Neural crest cell (in vitro differentiated cells): ENCODE measurements at places on chromosomes 1 and 21.

GRCh38 chr1:10760566-10761502 lies 35.6 kb downstream of the CASZ1 start:
- no peak for DNase-seq

DNA sequence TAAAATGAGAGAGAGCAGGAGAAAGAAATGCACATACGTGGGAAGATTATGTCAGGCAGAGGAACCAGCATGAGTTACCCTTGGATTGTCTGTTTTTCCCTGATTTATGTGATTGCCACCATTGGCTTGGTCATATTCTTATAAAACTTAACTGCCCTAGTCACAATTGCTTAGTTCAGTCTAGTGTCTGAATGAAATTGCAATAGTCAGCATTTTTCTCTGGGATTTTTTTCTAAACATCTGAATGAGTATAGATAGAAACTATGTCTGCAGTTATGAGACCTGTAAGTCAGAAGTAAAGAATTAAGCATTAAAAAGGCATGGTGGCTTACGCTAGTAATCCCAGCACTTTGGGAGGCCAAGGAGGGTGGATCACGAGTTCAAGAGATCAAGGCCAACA lies 889.8 kb downstream of the PLA2G4A start:
- no peak for DNase-seq

DNA sequence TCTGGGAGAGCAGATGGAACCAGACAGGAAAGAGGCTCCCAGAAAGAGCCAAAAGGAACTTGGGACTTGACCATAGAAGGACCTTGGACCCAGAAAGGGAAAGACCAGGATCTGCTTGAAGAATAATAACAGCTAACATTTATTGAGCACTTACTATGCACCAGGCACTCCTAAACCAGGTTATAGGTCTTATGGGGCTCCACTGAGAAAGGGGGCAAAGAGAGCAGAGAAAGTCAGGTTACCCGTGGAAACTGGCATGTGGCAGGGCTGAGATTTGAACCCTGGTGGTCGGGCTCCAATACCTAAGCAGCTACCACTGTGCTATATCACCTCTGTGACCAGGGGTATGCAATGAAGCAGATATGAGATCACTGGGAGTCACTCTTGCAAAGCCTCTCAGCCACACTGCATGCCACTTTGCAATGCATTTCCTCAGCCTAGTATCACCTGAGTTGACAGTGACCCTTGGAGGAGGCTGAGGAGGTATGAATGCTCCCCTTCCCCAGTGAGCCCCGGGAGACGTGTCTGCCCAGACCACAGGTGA lies 37.8 kb downstream of the HSPG2 start:
- DNase-seq: no peak

DNA sequence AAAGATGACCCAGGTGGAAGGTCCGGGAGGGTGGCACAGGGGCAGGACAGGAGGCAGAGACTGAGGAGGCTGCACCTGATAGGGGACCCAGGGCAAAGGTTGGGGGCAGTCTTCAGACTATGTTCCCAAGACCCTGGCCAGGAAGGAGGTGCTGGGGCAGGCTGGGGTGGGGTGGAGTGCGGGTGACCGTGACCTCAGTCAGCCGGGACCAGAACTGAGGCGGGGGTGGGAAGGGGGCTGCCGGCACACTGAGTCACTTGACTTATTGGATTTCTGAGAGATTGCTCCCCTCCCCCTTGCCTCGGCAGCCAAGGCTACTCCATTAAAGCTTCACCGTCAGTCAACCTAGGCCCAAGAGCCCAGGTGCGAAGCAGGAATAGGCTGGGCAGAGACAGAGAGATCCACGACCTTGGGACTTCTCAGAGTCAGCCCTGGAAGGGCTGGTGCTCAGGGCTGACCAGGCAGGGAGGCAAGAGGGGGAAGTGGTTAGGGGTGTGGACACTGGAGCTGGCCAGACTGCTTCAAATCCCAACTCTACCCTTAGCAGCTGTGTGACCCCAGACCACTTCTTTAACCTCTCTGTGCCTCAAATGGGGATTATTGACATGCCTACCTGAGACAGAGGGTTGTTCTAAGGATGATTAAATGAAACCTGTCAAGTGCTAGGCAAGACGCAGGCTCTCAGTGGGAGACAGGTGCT lies 47.9 kb upstream of the LAPTM5 start:
- no peak for DNase-seq

- DNase-seq: no peak
Measured at GRCh38 chr1:61233121-61233660, 150.8 kb downstream of the NFIA start.

GRCh38 chr1:227298512-227299240 lies 19.6 kb downstream of the CDC42BPA start:
- no peak for DNase-seq

GRCh38 chr1:202923533-202923932 lies 3.5 kb downstream of the KLHL12 start:
- no peak for DNase-seq

DNA sequence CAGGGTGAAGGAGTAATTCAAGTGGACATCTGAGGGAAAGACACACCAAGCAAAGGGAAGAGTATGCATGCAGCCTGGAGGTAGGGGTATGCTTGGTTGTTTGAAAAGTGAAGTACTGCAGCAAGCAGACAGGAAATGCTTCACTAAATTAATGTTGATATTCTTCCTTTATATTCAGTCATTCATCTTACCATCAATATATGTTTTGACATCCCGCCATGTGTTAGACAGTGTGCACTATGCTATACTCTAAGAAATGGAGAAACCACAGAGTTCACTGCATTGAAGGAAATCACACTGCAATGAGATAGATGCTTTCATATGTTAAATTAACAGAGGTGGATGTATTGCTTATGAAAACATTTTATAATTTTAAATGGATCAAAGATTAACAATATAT lies 82.9 kb downstream of the HSPA13 start:
- no peak for DNase-seq

- no peak for DNase-seq
Measured at GRCh38 chr1:33269621-33270020, 13.3 kb downstream of the ZNF362 start.

DNA sequence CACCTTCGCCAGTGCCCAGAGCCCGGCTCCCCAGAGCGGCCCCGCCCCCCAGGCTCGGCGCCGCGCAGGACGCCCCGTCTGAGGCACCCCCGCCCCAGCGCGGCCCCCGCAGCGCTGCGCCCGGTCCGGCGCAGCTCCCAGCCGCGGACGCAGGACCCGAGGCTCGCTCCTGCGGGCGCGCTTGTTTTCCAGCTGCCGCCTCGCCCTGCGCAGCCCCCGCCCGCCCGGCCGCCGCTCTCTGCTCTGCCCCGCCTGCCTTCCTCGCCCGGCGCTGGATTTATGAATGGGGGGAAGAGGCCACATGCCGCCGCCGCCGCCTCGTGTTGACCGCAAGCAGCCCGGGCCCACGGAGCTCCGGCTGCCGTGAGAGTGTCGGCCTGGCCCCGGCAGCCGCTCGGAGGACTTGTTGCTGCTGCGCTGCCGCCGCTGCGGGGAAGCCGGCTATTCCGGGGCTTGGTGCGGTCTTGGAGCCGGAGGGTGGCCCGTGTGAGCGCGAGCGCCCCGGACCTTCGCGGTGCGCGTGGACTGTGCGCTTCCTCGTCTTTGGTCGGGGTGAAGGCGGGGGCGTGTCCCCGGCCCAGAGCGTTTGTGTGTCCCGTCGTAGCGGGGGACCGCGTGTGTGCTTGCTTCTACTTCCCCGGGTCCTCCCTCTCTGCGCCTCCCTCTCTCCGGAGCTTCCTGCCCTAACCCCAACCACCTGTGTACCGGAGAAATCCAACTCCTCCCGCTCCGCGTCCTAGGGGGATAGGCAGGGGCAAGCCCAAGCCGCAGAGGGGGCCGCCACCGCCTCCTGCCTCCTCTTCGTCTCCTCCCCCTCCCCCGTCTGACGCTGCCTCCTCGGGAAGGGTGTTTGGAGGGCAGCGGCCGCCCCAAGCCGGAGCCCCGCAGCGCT lies 736 bp downstream of the KCNC4 start:
- DNase-seq: peak; percentile 37

GRCh38 chr1:61279570-61279969 lies 197.2 kb downstream of the NFIA start:
- no peak for DNase-seq

GRCh38 chr21:41831866-41832595 lies 47.1 kb downstream of the PRDM15 start:
- DNase-seq: no peak

- no peak for DNase-seq
Measured at GRCh38 chr1:95562230-95562629, 328.2 kb downstream of the RWDD3 start.

DNA sequence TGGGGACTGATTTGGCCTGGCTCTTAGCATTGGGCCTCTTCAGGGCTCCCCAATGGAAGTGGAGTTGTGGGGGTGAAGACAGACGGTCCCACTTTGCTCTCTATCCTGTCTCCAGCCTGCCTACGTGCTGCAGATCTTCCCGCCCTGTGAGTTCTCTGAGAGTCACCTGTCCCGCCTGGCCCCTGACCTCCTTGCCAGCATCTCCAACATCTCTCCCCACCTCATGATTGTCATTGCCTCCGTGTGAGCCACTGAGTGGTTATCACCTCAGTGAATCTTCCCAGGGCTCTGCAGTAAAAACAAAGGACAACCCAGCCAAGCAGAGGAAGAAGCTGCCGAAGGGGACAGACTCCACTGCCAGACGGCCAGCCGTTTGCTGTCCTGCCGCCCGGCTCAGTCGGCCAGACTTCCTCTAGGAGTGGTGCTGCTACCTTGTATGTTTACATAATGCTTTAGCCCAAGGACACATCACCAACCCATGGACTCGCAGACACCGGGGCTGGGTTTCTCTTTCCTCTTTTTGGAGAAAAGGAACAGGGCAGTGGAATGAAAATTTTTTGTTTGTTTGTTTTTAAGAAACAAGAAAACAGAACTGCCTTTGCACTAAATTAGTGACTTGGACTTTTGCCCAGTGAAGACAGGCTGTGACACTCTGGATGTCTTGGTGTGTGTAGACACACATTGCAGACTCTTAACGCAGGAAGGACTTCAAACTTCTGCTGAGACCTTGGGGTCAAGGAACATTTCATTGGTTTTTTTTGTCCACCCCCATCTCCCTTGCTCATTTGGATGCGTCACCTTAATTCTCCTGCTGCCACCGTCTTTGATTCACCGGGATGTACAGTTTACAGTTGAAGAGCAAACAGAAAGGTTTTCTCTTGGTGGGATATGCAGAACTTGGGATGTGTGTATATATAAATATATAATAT lies 36.5 kb downstream of the ZBTB17 start:
- no peak for DNase-seq

GRCh38 chr1:208485512-208485911 lies 241.3 kb upstream of the PLXNA2 start:
- no peak for DNase-seq

DNA sequence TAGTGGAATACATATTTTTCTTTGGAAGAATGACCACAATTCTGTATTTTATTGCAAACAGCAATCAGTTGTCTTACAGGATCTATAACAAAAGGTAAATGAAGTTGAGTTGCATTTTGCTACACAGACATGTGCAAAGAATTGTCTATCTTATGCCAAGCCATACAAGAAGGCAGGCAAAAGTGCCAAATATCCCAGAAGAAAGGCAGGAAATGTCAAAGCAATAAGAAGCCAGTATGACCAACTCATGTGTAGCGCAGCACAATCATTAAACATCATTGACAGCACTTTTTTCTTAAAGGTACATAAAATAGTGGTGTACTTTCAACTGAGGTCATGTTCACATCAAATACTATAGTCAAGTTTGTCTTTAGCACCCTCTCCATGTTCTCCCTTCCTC lies 42.7 kb downstream of the NIBAN1 start:
- no peak for DNase-seq

GRCh38 chr1:23423415-23424292 lies 894 bp downstream of the TCEA3 start:
- DNase-seq: no peak

GRCh38 chr1:54777011-54777410 lies 12.7 kb upstream of the PARS2 start:
- no peak for DNase-seq

GRCh38 chr1:240096974-240097373 lies 5.3 kb downstream of the FMN2 start:
- no peak for DNase-seq

GRCh38 chr1:113734357-113735055 lies 24.8 kb downstream of the PHTF1 start:
- no peak for DNase-seq

GRCh38 chr1:5628416-5628815 lies 363.8 kb downstream of the NPHP4 start:
- no peak for DNase-seq

- DNase-seq: no peak
Measured at GRCh38 chr1:94553931-94554330, 12.4 kb upstream of the F3 start.

- no peak for DNase-seq
Measured at GRCh38 chr1:65434760-65435159, 14.3 kb downstream of the LEPR start.

DNA sequence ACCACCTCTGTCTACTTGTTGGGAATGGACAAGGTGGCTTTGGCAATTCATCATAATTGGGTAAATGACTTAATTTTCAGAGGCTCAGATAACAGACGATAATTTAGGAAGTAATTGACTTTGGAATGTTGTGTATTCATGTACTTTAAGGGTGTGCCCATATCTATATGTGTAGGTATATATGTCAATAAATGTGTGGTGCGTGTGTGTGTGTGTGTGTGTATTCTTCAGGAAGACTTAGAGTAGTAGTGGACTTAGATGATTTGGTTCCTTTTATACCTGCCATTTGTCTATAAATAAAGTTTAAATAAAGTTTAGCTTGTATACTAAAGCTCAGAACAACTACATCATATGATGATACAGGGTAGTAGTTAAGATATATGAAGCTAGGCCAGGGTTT lies 20.0 kb upstream of the JUN start:
- no peak for DNase-seq

GRCh38 chr1:150613061-150613920 lies 16.1 kb downstream of the ENSA start:
- no peak for DNase-seq

DNA sequence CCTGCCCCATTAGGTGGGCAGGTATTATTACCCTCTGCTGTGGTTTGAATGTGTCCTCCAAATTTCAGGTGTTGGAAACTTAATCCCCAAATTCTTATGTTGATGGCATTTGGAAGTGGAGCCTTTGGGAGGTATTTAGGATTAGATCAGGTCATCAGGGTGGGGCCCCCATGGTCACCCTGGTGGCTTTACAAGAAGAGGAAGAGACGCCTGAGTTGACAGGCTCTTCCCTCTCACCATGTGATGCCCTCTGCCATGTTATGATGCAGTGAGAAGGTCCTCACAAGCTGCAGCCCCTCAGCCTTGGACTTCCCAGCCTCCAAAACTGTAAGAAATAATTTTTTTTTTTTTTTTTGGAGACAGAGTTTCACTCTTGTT lies 8.8 kb upstream of the THEMIS2 start:
- no peak for DNase-seq

DNA sequence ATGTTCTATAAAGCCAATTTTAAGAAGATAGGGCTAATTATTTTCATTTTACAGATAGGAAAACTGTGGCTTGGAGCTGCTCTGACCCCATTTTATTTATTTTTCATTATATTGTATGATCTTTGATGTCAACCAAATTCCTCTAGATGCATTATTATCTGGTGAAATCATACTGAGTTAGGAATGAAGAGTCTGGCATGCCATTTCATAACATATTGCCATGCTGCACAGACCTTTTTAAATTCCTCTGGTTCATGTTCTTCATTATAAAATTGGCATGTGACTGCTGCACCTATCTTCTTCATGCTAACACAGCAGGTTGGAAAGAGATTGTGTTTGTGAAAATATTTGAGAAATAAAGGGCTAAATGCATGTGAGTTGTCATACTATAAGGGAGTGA lies 12.7 kb downstream of the PRRX1 start:
- no peak for DNase-seq
